Stimulated activated naive CD4-positive, alpha-beta T cell treated with Interleukin-2 at 50 U/mL for 16 hours (primary cell): ENCODE measurements at places on chromosomes 1 and 21.

DNA sequence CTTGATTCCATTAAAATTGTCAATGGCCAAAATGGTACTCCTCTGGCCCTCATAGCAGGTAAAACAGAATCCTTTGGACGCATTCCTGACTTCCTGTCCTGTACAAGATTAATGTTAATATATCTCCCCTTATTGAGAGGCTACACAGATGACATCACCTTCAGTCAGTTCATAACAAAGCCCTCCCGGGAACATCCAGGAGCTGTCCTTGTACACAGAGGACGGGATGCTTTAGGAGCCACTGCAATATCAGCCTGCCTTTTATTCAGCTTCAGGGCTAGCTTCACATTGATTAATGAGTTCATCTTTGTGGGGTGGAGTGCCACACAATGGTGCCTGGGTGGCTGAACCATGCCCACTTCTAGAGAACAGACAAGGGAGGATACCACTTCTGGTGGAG, 235.1 kb downstream of the NRIP1 start:
- DNase-seq: no peak

DNA sequence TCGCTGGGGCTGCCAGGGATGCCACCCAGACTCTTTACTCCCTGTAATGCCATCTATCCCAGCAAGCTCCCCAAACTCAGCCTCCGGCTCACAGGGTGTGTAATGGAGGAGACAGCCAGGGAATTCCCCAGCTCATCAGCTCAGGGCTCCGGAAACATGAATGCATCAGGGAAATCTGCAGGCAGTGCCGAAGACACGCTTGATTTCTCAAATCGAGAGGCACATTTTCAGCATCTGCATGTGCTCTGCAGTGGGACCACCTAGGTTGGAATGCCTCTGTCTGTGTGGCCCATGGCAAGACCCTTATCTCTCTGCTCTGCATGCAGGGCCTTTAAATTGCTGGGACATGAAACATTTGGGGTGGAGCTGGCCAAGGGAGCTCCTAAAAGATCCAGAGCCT, 170.1 kb downstream of the TRABD2B start:
- no peak for DNase-seq

DNA sequence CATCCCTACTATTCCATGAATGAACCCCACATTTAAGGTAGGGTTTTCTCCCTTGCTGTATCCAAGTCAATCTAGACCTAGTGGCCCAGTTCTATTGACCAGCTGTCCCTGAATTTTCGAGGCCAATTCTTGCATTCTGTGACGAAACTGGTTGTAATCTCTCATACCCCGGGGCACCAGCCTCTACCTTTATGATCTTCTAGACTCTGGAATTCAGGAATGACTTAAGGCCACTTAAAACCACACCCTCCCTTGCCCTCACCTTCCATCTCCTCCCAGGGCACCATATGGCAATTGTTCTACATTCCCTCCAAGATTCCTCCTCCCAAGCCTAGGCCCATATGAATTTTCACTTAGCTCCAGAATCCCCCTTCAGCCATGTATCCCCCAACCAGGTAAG, 48.9 kb downstream of the RHOU start:
- DNase-seq: no peak

DNA sequence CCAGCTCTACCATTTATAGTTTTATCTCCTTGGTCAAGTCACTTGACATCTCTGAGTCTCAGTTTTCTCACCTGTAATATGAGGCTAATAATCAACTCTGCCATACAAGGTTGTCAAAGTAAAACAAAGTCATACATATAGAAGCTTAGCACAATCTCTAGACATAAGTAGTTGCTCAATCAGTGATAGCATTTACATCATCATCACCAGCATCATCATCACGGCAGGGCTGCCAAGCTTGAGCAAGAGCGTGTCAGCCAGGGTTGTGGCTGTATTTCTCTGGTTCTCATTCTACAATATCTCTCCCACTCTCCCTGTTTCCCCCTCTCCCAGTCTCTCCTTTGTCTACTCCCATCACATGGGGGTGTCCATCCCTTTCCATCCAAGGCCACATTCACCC, 41.7 kb upstream of the COA6 start:
- no peak for DNase-seq

GRCh38 chr1:221637641-221638041, 104.2 kb downstream of the DUSP10 start:
- DNase-seq: no peak

DNA sequence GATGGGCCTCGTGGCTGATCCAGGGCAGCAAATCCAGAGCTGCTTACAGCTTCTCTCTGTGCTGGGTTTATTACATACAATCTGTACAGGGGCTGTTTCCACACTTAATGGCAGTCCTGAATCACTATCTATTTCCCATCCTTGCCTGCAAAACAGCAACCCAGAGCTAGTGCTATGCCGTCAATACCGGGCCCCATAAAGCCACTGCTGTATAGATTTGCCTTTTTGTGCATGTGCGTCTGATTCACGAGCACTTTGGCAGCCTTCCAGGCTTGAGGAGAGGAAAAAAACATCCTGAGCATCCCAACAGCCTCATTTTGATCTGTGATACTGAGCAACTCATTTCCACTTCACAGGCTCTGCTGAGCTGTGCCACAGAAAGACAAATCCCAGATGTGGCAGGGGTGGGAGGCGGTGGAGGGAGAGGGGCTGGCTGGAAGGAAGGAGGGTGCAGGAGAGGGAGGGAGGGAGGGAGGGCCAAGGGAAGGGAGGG, 65.2 kb upstream of the TARBP1 start:
- no peak for DNase-seq

- DNase-seq: no peak
Observed at GRCh38 chr1:31570906-31571305, 5.4 kb upstream of the TINAGL1 start.

- no peak for DNase-seq
Observed at GRCh38 chr1:202952818-202953217, 5.3 kb downstream of the ADIPOR1 start.

GRCh38 chr1:57058652-57059501, 93.1 kb upstream of the C8B start:
- no peak for DNase-seq

DNA sequence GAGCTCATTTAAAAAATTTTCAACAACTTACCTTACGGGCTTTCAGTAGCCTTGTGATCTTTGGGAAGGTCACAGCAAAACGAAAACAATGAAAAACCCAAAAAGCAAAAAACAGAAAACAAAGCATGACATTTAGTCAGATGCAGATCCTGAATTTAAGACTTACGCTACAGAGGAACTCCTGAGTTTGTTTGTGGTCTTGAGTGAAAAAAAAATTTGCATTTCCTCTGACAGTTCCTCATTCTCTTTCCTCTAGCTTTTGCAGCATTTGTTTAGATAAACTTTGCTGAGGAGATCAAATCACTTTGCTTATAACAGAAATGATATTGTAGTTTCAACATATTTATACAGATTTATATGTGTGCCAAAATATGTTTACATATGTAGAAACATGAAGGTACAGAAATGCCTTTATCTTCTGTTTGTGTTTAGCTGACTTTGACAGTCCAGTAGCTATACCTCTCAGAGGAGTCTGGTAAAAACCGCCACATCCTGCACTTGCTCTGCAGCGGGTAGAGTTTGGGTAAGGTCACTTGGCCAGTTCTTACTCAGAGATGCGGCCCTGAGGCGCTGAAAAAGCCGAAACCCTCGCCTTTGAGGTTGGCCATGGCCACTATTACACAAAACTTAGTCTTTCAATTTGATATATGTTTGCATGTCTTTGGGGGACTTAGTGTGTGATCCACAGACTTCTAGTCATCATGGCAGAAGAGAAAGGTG, 142.5 kb downstream of the TNR start:
- DNase-seq: no peak

GRCh38 chr21:16363518-16363917, 633.7 kb downstream of the USP25 start:
- DNase-seq: no peak

DNA sequence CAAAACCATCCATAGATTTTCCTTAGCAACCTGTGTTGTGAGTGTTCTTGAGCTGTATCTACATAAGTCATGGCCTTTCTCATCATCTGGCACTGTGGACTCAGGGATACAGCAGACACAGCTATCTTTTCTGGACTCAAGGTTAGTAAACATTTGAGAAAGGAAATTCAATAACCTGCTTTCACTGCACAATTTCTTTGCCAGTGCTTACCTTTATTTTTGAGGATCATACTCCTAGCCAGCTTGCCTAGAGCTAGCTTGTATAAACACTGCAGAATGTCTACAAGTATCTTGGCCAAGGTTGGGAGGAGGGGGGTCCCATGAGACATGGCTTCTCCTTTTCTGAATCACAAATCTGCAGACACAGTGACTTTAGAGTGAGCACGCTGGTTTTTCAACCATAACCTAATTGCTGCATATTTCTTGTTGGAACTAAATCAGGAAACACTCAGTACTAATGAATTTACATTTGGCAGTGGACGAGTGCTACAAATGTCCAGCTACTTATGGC, 27.2 kb downstream of the ADAMTS5 start:
- no peak for DNase-seq

DNA sequence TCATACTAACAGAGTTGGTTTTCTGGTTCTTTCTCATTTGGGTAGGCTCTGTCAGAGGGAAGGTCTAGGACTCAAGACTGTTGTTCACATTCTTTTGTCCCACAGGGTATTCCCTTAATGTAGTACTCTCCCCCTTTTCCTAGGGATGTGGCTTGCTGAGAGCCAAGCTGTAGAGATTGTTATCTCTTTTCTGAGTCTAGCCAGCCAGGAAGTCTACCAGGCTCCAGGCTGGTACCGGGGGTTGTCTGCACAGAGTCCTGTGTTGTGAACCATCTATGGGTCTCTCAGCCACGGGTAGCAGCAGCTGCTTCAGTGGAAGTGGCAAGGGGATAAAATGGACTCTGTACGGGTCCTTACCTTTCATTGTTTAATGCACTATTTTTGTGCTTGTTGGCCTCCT, 226.4 kb downstream of the LBR start:
- DNase-seq: no peak

DNA sequence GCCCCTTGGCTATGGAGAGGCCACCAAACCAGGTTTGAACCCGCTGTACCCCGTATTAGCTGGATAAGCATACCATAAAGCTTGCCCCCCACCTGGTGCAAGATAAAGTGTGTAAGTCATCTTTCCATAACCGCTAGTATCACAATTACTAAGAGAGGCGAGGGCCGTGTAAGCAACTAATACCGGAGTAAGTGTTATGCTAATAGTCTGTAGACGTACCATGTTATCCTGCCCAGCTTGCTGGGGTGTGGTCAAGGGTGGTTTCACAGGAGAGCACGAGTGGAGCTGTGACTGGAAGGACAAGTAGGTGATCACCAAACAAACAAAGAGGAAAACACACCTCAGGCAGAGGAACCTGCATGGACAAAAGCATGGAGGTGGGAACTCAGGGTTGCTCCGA, 3.6 kb upstream of the TNFRSF1B start:
- no peak for DNase-seq

DNA sequence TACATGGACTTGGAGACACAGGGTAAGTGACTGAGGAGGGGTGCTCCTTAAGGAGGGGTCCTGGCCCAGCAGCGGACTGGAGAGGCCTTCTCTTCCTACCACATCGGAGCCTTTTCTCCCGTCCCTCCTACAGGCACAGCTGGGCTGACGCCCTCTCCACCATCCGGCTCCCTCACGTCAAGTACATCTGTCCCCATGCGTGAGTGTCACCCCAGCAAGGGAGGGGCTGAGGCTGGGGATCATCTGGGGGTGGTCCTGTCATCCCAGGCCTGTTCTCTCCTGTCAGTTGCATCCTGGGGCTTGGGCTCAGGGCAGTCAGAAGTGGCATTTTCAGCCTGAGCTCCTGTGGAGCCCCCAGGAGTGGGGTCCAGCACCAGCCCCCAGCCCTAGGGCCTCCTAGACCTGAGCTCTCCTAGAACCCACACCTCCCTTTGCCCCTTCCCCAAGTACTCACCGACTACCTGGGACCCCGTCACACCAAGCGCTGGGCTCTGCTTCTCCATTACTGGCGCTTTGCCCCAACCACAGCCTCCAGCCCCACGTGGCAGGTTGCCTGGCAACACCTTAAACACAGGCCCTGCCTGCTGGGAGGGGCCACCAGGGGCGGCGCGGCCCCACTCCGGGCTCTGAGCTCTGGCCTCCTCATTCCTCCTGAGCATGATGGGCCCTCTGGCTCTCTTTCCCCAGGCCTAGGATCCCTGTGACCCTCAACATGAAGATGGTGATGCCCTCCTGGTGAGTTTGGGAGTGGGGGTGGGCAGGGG, 2.3 kb downstream of the LYPLA2 start:
- no peak for DNase-seq

DNA sequence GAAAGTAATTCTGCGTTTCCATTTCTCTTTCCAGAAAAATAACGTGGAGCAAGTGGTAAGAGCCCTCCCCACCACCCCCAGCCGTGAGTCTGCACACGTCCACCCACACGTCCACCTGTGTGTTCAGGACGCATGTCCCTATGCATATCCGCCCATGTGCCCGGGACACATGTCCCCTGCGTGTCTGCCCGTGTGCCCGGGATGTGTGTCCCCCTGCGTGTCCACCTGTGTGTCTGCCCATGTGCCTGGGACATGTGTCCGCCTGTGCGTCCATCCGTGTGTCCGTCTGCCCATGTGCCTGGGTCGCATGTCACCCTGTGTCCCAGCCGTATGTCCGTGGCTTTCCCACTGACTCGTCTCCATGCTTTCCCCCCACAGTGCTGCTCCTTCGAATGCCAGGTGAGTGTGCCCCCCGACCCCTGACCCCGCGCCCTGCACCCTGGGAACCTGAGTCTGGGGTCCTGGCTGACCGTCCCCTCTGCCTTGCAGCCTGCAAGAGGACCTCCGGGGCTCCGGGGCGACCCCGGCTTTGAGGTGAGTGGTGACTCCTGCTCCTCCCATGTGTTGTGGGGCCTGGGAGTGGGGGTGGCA, 5.6 kb downstream of the COL6A1 start:
- DNase-seq: no peak

DNA sequence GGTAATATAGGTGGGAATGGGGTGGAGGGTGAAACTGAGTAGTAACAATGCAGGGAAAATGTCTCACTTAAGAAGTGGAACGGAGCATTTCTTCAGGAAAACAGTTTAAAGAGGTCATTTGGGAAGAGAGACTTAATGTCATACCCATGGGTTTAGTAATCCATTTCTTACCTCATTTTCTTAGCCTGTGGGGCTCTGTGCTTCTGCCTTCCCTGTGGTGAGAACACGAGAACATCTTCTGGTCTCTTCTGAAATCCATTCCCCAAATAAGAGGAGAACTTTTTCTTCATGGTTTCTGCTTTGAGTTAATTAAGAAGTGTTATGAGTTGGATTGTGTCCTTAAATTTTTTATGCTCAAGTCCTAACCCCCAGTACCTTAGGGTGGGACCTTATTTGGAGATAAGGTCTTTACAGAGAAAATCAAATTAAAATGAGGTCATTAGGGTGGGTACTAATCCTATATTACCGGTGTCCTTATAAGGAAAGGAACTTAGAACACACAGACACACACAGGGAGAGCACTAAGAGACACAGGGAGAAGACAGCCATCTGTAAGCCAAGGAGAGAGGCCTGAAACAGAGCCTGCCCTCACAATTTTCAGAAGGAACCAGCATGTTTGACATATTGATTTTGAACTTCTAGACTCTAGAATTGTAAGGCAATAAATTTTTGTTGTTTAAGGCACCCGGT, 5.4 kb downstream of the CCDC190 start:
- DNase-seq: no peak

- DNase-seq: no peak
Observed at GRCh38 chr1:94903280-94904009, 23.5 kb downstream of the CNN3 start.
